ENCODE measurements at places on chromosomes 12 and 14.

DNA sequence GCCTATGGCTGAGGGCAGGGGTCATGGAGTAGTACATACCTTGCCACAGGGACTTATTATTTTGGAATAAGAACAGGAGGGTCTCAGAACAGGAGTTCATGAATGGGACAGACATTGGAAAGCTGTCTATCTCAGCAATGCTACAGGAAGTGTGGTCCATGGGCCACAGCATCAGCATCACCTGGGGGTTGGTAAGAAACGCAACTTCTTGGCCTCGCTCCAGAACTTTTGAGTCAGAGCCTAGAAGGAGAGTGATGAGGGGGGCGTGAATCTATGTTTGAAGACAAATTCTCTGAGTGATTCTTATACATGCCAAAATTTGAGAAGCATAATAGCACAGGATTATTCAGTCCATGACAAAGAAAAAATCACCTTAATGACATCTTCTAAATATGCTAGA is 156.6 kb downstream of the RPAP3 start:
- no peak for DNase-seq

DNA sequence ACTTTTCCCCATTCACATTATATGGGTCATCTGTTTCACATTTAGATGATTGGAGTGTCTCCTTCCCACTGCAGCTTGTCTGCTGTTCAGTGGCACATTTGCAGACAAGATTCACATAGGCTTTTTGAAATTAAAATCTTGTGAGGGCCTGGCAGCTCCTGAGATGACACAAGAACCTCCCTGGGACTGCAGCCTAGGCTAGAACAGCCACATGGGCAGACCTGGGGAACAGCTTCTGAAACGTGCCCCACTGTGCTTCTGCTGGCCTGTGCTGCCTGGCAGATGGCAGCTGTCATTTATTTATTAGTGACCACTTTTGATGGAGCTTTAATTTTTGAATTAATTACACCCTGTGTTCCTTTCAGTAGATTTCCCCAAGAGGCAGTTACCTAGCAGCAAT is 137.4 kb downstream of the GRIP1 start:
- no peak for DNase-seq

- no peak for DNase-seq
Measured at GRCh38 chr12:30828686-30829085, 73.9 kb upstream of the CAPRIN2 start.

GRCh38 chr12:123621101-123621500 is 12.4 kb downstream of the EIF2B1 start:
- DNase-seq, result no peak
